Gastrocnemius medialis (tissue), 4 donors: ENCODE measurements at places on chromosomes 7 and 10. TPM values are rescaled to one million over a fixed set of nuclear protein-coding genes. Genes with fewer than 3 reads are reported as not detected.

DNA sequence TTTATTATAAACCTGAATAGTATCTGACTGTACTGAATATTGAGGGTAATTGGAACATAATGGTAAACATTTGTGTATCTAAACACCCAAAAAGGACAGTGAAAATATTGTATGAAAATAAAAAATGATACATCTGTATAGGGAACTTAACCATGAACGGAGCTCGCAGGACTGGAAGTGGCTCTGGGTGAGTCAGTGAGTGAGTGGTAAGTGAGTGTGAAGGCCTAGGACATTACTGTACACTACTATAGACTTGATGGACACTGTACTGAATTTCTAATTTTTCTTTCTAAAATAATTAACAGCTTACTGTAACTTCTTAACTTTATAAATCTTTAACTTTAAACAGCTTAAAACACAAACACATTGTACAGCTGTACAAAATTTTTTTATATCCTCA is 454.5 kb upstream of the FZD8 start:
- H3K27ac ChIP-seq = no peak overlapping the region
- no peaks in the 10 kb centered on the region for H3K36me3 ChIP-seq
- no peaks in the 10 kb centered on the region for H3K4me1 ChIP-seq
- no peak overlapping the region for H3K4me3 ChIP-seq
- no peak for DNase-seq

- DNase-seq = no peak
- no peaks in the 10 kb centered on the region for H3K4me1 ChIP-seq
- H3K4me3 ChIP-seq = no peak overlapping the region
Measured at GRCh38 chr10:97889461-97890265, 40.0 kb downstream of the GOLGA7B start.

DNA sequence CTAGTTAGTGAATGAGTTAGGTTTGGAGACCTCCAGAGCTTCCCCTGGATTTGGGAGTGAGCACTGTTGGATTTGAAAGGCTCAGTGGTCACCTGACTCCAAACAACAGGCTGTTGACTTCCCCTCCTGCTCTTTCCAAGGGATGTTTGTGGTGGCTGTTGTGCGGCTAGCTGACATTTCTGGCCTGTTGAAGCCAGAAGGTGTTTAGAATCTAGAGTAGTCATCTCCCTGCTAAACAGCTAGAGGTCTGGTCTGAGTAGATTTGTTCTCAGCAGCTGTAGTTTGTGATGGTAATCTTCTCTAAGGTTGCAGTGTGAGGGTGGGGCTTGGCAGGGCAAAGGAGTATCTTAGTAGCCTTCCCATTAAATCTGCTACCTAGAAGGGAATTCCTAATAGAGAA is 30.1 kb downstream of the BPGM start:
- H3K27ac ChIP-seq = no peak overlapping the region
- no peaks in the 10 kb centered on the region for H3K27me3 ChIP-seq
- no peak for DNase-seq
- peaks cover 17% of the 10 kb centered on the region for H3K36me3 ChIP-seq
- H3K4me1 ChIP-seq = peaks cover 4% of the 10 kb centered on the region

DNA sequence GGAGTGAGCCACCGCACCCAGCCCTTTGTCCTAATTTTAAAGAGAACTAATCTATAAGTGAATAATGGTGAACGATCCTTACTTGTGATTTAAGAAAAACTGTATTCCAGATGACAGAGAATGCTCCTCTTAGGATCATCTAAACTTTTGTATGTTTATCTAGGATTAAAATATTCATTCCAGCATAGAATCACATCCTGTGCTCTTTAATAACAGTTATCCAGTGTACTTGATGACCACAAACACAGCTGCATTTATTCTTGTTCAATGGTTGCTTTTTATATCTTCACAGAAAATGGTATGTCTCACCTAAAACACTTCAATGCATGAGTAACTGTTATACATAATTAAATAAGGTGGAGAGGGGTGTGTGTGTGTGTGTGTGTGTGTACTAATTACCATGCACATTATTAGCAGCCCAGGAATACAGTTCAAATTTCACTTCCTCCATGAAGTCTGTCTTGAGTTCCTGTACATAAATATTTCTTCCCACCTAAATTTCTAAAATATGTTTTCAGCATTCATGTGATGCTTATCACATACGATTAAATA is 38.5 kb upstream of the SEMA3C start:
- H3K4me1 ChIP-seq = peaks cover 4% of the 10 kb centered on the region
- no peak overlapping the region for H3K4me3 ChIP-seq
- H3K36me3 ChIP-seq = no peaks in the 10 kb centered on the region
- DNase-seq = no peak

GRCh38 chr10:49037187-49037586 is 78.1 kb downstream of the VSTM4 start:
- no peak overlapping the region for H3K27ac ChIP-seq
- no peak overlapping the region for H3K4me3 ChIP-seq
- no peaks in the 10 kb centered on the region for H3K4me1 ChIP-seq

- no peaks in the 10 kb centered on the region for H3K4me1 ChIP-seq
- no peak for DNase-seq
- no peak overlapping the region for H3K27ac ChIP-seq
- H3K36me3 ChIP-seq = no peaks in the 10 kb centered on the region
- no peaks in the 10 kb centered on the region for H3K27me3 ChIP-seq
Measured at GRCh38 chr7:17184805-17185689, 113.4 kb upstream of the AHR start.

GRCh38 chr7:100266576-100267354 is 40.7 kb upstream of the SPDYE3 start:
- H3K36me3 ChIP-seq = no peaks in the 10 kb centered on the region
- no peak for DNase-seq
- H3K27me3 ChIP-seq = no peaks in the 10 kb centered on the region
- H3K4me1 ChIP-seq = peaks cover 54% of the 10 kb centered on the region
- H3K27ac ChIP-seq = peak overlapping the region; percentile 97

GRCh38 chr10:69781576-69781975 is 20.1 kb upstream of the COL13A1 start:
- no peak overlapping the region for H3K27ac ChIP-seq
- no peak overlapping the region for H3K4me3 ChIP-seq
- H3K36me3 ChIP-seq = no peaks in the 10 kb centered on the region
- no peaks in the 10 kb centered on the region for H3K27me3 ChIP-seq

- H3K27ac ChIP-seq = no peak overlapping the region
- H3K4me3 ChIP-seq = no peak overlapping the region
Measured at GRCh38 chr7:128873234-128873633, 10.6 kb downstream of the ATP6V1F start.

DNA sequence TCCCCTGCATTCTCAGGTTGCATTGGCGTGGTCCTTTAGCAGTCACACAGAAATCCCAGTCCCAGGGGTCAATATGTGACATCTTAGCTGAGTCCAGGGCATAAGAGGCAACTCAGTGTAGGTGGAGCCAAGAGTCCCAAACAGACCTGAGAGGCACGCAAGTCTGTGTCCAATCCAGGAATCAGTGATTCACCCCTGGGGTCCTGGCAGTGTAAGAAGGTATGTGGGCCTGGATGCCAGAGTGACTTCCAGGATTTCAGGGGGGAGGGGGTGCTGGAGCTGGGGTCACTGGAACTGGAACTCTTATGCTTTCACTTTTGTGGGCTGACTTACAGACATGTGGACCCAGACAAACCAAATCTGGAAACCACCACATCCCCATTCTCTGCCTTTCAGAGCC is 26.8 kb downstream of the FRMPD2 start:
- DNase-seq = no peak
- H3K27ac ChIP-seq = no peak overlapping the region
- no peaks in the 10 kb centered on the region for H3K4me1 ChIP-seq

- no peaks in the 10 kb centered on the region for H3K4me1 ChIP-seq
- no peaks in the 10 kb centered on the region for H3K36me3 ChIP-seq
- no peaks in the 10 kb centered on the region for H3K27me3 ChIP-seq
- H3K27ac ChIP-seq = no peak overlapping the region
- DNase-seq = no peak
Measured at GRCh38 chr7:122198581-122198980, 54.5 kb upstream of the AASS start.

DNA sequence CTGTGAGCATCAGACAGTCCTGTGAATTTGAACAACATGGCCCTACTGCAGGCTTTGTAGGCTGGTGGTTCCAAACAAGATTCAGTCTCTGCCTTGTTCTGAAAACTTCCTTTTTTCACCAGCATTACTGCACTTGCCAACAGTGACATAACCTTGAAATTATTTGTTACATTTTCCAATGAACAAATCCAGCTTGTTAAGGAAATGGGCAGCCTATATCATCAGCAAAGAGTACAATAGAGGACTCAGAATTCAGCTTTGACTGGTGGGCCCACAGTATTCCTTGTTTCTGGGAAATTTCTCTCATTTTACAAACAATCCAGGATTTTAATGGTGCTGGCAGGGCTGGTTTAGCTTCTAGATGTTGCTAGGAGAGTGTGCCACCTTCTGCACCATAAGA is 703.7 kb upstream of the FZD8 start:
- H3K27me3 ChIP-seq = no peaks in the 10 kb centered on the region
- no peak overlapping the region for H3K27ac ChIP-seq
- no peaks in the 10 kb centered on the region for H3K36me3 ChIP-seq
- H3K4me3 ChIP-seq = no peak overlapping the region

Gene TFPI2
- total RNA-seq = 3.7 TPM

Gene MUC12
- total RNA-seq = not detected

GRCh38 chr10:119378737-119379067 is 163.8 kb downstream of the RGS10 start:
- peak; percentile 81 for DNase-seq
- peak overlapping the region; percentile 92 for H3K27ac ChIP-seq
- H3K4me1 ChIP-seq = peaks cover 25% of the 10 kb centered on the region
- H3K36me3 ChIP-seq = no peaks in the 10 kb centered on the region
- peak overlapping the region; percentile 63 for H3K4me3 ChIP-seq

DNA sequence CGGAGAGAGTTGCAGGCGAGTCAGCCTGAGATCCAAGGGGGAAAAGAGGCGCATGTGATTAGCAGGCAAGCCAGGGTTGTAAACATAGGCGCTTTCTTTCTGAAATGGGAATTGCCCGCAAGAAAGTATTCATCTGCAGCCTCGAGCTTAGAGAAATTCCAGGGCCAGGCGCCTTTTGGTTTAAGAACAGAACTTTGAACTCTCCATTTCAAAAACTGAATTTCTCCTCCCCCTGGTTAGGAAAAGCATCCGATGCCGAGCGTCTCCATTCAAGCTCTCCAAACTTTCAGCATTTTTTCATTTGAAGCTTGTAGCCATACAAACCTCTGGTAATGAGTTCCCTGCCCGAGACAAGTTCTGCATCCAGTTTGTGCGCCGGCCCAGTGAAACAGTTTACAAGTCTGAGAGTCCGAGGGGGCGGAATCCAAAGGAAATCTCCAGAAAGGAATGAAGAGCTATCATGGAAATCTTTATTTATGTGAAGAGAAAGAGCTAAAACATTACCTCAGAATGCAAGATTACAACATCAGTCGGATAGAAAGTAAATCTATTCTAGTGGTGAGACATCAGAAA is 69.9 kb downstream of the FAM204A start:
- DNase-seq = no peak
- H3K27me3 ChIP-seq = peaks cover 7% of the 10 kb centered on the region

GRCh38 chr10:88624840-88625239 is 38.3 kb downstream of the LIPJ start:
- H3K36me3 ChIP-seq = no peaks in the 10 kb centered on the region
- no peak for DNase-seq
- no peak overlapping the region for H3K4me3 ChIP-seq
- H3K27ac ChIP-seq = no peak overlapping the region

- DNase-seq = peak; percentile 20
- peaks cover 7% of the 10 kb centered on the region for H3K4me1 ChIP-seq
- no peak overlapping the region for H3K27ac ChIP-seq
- H3K27me3 ChIP-seq = no peaks in the 10 kb centered on the region
- H3K4me3 ChIP-seq = no peak overlapping the region
Measured at GRCh38 chr7:148944935-148945934, 61.1 kb upstream of the EZH2 start.
